NK-92 treated with Interleukin-12 subunit alpha and Interleukin-12 subunit beta, amount 100 ng/mL, for 24 hours (cell line): ENCODE measurements at places on chromosomes 2 and 18.

DNA sequence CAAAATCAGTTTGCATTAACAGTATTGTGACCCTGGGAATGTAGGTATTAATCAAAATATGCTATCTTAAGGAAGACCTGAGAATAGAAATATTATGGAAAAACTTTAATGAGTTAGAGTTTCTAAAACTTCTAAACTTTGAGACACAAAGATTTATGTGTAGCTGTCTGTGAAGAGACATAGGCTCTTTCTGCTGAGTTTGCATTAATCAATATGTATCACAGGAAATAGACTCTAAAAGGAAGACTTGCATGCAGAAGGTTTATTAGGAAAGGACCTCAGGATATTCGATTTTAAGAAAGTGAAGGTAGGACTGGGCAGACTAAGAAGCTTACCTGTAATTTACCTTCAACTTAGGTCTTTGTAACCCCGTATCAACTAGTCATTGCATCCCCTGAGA lies 494.8 kb upstream of the NRXN1 start:
- no peak for DNase-seq

DNA sequence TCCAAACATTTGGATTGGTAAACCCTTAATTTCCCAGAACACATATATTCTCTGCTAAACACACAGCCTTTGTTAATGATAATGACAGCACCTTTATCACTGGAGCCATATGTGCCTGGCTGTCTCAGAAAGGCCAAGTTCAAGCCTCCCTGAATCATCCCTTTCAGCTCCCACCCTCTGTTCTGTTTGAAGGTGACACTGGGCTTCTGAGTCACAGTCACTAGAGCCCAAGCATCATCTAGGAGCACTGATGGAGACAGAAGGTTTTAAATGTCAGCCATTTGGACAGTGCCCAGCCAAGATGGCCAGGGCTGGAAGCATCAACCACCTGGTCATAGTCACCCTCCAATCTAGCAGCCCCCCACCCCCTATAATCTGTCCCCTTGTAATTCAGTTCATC lies 80.6 kb downstream of the NRP2 start:
- no peak for DNase-seq

DNA sequence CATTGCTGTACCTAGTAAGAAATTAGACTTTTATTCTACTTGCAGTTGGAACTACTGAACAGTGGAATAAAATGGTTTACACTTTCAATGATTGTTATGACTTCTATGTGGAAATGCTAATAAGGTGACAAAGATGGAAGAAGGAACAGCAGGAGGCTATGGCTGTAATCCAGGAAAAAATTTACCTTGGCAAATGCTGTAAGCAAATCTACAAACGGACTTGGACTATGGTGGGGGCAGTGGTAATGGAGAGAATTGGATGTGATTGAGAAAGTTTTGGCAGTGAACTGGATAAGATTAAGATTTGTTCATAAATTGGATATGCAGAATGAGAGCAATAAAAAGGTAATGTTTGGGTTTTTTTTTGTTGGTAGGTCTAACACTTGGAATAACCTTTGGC lies 111.0 kb upstream of the ERBB4 start:
- DNase-seq = no peak

GRCh38 chr18:666177-666576 lies 8.7 kb downstream of the TYMS start:
- no peak for DNase-seq

DNA sequence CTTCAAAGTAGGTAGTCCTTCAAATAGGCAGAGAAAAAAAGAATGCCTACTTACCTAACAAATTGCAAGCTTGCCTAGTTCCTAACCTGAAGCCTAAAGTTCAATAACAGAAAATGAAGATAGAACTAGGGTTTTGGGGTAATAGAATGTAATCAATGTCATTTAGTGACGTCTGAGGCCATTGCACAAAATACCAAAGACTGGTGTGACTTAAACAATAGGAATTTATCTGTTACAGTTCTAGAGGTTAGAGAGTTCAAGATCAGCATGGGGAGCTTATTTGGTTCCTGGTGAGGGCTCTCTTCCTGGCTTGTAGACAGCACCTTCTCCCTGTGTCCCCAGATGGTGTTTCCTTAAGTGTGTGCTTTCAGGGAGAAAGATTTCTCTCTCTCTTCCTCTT lies 4.7 kb upstream of the NPC1 start:
- DNase-seq = no peak

GRCh38 chr2:148619560-148620195 lies 24.9 kb upstream of the EPC2 start:
- no peak for DNase-seq

DNA sequence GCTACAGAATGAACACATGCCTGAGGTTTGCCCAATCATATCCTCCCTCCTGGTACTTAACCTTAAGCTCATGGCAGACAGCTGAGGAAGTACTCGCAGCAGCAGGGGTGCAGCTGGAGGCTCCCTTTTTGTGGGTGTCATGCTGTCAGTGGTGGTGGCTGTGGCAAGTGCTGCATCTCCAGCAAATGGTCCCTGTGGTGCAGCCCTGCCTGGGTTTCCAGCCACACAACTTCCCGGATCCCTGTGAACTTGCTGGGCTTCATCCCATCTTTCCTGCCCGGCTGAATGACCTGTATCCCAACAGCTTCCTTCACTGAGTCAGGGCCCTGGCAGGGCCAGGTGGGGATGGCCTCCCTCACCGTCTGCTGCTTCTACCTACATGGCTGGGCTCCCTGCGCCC lies 5.0 kb downstream of the TMEM185B start:
- no peak for DNase-seq

DNA sequence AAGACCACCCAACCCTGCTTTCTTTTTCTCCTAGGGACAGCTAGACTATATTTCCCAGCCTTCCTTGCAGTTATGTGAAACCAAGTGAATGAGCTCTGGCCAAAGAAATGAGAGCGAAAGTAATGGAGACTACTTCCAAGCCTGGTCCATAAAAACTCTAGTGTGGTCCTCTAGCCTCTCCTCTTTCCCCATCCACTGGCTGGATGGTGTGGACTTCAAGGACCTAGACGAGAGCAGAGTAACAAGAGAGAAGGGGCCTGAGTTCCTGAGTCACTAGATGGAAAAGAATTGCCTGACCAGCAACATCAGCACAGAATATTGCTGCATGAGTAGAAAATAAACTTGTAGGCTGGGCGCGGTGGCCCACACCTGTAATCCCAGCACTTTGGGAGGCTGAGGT lies 2.9 kb upstream of the TMSB10 start:
- no peak for DNase-seq

- no peak for DNase-seq
Observed at GRCh38 chr2:60422826-60423483, 130.5 kb downstream of the BCL11A start.

GRCh38 chr18:54161267-54161666 lies 63.2 kb downstream of the MBD2 start:
- no peak for DNase-seq

- no peak for DNase-seq
Observed at GRCh38 chr2:73981081-73982001, 3.4 kb upstream of the TET3 start.

- no peak for DNase-seq
Observed at GRCh38 chr2:174340400-174341292, 5.9 kb downstream of the SP9 start.

GRCh38 chr2:241774419-241775222 lies 2.0 kb upstream of the GAL3ST2 start:
- no peak for DNase-seq

DNA sequence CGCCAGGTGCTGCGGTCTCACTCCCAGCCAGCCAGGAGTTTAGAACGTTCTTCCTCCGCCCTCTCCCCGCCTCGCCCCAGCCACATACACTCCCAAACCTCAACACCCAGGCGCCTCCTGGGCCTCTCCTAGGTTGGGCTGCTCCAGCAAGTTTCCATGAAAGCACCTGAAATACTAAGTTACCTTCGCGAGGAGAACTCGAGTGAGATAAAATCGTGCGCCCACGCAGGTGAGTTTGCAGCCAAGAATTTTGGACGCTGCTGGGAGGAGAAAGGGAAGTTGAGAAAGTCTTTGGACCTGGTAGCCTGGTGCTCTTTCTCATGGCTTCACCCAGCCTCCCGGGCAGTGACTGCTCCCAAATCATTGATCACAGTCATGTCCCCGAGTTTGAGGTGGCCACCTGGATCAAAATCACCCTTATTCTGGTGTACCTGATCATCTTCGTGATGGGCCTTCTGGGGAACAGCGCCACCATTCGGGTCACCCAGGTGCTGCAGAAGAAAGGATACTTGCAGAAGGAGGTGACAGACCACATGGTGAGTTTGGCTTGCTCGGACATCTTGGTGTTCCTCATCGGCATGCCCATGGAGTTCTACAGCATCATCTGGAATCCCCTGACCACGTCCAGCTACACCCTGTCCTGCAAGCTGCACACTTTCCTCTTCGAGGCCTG lies at the start of gene GPR39:
Gene GPR39, plus strand, starts transcription at position 83 of the 673 bp plus-strand sequence.
- no peak for DNase-seq

- no peak for DNase-seq
Observed at GRCh38 chr2:24813691-24814137, 20.5 kb downstream of the CENPO start.

GRCh38 chr2:29528891-29529520 lies 392.4 kb downstream of the ALK start:
- no peak for DNase-seq

- no peak for DNase-seq
Observed at GRCh38 chr2:224753743-224754540, 37.8 kb upstream of the CCDC195 start.

GRCh38 chr18:28594034-28594433 lies 417.1 kb upstream of the CDH2 start:
- no peak for DNase-seq

- no peak for DNase-seq
Observed at GRCh38 chr2:29420999-29421782, 306.0 kb downstream of the CLIP4 start.

- no peak for DNase-seq
Observed at GRCh38 chr18:55136864-55137263, 177.6 kb upstream of the CCDC68 start.

DNA sequence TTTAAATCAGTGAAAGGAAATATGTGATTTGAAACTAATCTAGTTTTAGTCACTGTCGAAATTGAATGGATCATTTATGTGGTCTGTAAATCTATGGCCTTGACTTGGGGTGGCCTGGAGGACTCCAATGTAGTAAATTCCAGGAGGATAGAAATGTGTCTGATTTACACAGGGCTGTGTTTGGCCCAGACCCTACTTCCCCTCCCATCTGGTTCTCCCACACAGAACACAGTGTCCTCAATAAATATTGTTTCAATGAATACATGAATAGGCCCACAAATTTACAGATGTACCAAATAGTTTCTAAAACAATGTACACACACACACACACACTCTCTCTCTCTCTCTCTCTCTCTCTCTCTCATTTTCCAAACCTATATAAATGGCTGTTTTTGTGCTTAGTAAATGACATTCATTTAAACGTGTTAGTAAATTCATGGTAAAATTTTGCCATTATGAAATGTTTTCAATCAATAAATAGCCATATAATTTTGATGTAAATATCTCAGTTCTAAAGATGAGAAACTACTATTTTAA lies 1.9 kb downstream of the CCDC68 start:
- no peak for DNase-seq

- no peak for DNase-seq
Observed at GRCh38 chr18:64403784-64404503, 255.1 kb upstream of the LINC00305 start.
